ENCODE measurements at places on chromosomes 11 and 22.

- no peak for DNase-seq
These were observed 33.2 kb downstream of the ANKK1 start for GRCh38 chr11:113420808-113421207.

- DNase-seq = no peak
These were observed 79.5 kb downstream of the UBASH3B start for GRCh38 chr11:122734848-122735496.

- DNase-seq = no peak
These were observed 64.5 kb upstream of the LARGE1 start for GRCh38 chr22:33984656-33985285.

- no peak for DNase-seq
These were observed 93.6 kb downstream of the GRM5 start for GRCh38 chr11:88972210-88972609.

- DNase-seq = no peak
These were observed 13.4 kb upstream of the IL17REL start for GRCh38 chr22:50025993-50026392.

GRCh38 chr22:46058091-46058420, 81.1 kb upstream of the WNT7B start:
- DNase-seq = no peak

Data from AG09309 (cell line).